RCC 7860 (cell line): ENCODE measurements at places on chromosomes 2 and 18.

DNA sequence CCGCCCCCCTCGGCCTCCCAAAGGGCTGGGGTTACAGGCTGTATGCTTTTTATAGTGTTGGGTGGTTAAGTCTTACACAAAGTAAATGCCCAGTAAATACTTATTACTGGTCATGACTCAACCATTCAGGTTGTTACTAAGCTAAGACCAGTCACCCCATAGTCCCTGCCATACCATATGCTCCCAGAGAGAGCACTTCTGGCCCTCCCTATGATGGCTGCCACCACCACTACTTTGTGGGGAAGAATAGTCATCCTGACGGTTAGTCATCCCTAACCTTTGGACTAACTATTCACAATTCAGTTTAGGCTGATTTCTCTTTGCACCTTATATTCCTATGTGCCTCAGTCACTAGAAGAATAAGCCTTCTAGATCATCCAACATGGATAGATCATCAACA is 42.0 kb upstream of the MSH2 start:
- peak; percentile 98 for DNase-seq

DNA sequence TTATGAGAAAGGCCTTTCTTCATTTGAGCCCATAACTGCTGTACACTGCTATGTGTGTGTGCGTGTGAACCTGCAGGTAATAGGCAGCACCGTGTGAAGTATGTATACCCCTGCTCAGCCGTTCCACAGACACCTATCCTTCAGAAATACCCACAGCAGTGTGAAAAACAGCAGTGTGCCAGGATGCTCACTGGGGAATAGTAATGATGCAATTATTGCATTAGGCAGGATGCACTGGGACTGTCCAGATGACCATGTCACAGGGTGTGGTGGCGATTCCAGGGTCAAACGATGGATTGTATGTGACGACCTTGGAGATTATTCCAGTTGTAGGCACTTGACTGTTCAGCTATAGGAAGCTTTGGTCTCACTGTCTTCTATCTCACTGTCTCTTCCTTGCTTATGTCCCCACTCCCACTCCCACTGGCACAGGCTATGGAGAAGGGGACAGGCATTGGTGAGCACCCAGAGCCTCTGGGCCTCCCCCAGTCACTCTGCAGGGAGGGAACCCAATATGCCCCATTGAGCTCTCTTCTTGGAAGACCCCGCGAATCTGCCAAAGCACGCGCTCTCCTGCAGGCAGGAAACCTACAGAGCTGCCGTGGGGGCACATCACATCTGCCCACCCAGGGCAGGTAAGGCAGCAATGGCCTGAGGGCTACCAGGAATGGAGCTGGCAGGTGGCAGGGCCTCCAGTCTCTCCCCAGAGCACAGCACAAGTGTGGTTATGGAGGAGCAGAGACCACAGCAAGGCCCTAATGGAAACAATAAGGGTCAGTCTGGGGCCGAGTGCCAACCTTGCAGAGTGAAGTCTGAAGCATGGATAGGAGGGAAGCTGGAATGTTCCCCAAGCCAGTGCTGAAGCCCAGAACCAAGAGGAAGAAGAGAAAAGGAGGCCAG is 518.9 kb upstream of the RAB6C start:
- DNase-seq, result no peak

- no peak for DNase-seq
These were observed 150.3 kb downstream of the PLEKHA3 start for GRCh38 chr2:178630581-178630980.

DNA sequence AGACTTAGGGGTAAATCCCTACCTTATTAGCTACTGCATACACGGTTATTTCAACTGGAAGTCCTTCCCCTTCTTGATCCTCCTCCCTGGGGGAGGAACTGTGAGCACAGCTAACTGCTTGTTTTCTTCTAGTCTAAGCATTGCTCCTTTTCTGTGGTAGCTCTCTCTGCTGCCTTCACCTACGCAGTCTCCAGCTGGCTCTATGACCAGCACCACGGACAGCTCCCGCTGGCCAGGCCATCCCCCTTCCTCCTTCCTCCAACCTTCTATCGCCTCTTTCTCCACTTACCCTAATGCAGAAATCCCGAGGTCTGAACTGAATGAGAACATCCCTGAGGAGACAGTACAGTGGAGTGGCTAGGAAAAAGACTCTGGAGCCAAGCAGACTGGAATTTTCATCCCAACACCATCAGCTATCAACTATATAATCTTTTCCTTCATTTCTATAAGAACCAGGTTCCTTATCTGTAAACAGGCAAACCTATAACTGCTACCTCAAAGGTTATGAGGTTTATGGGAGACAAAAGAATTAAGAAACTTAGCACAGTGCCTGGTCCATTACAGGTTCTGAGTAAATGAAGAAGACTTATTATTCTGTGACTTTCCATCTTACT is 4.7 kb upstream of the CFAP65 start:
- DNase-seq, result no peak

DNA sequence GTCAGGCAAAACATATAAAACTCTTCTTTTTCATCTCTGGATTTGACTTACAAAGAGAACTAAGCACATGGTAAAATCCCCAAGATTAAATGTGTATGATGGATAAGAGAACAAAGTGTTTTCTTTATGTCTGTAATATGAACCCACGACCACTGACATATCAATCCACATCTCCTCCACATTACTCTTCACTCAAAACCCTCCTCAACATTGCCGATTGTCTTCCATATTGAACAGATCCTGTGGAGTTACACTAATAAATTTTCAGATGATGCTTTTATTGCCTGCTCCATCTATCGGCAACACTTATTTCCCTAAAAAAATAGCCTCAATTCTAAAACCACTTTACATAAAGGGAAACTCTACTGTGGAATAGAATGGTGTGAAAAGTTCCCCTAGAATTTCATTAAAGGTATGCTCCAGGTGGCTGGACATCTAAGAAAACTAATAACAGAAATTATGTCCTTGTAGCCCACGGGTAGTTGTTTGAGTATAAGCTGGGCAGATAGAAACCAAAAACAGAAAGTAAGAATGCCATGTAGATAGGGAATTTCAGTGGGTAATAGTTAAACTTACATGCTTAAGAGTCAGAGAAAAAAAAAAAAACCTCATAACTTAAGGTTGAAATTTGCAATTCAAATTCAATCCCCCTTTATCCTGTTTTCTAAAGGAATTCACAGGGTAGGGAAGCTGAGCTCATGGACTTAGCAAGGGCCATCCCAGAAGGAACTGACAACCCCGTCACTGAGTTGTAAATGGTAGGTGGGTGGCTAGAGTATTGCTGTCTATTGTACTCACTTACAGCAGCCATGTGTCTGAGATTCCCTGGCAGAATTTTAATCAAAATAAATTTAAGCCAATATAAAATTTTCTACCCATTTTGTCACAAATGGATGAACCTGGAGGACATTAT is 305.4 kb upstream of the LYPD1 start:
- DNase-seq, result no peak

DNA sequence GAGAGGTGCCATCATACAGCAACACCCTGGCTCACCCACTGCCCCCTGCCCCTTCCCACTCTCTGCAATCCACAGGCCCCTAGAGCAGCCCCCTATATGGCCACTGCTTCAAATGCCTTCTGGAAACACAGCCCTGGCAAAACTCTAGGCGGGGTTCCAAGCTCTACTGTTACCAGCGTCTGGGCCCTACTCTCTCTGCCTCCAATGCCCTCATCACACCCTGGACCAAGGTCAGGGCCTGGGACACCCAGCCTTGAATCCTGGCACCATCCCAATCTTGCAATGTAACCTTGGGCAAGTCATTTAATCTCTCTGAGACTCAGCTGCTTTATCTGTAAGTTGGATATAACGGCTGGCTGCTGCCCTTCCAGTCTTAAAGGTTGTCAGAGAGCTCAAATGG is 39.2 kb upstream of the LOXHD1 start:
- no peak for DNase-seq
